Thoracic aorta (tissue), 2 donors: ENCODE measurements at places on chromosomes 5 and 9.
A peak's percentile ranks its signal among the peaks of the same experiment; 100 is the strongest.

- DNase-seq, result no peak
Measured at GRCh38 chr9:23777328-23777727, 48.7 kb downstream of the ELAVL2 start.

DNA sequence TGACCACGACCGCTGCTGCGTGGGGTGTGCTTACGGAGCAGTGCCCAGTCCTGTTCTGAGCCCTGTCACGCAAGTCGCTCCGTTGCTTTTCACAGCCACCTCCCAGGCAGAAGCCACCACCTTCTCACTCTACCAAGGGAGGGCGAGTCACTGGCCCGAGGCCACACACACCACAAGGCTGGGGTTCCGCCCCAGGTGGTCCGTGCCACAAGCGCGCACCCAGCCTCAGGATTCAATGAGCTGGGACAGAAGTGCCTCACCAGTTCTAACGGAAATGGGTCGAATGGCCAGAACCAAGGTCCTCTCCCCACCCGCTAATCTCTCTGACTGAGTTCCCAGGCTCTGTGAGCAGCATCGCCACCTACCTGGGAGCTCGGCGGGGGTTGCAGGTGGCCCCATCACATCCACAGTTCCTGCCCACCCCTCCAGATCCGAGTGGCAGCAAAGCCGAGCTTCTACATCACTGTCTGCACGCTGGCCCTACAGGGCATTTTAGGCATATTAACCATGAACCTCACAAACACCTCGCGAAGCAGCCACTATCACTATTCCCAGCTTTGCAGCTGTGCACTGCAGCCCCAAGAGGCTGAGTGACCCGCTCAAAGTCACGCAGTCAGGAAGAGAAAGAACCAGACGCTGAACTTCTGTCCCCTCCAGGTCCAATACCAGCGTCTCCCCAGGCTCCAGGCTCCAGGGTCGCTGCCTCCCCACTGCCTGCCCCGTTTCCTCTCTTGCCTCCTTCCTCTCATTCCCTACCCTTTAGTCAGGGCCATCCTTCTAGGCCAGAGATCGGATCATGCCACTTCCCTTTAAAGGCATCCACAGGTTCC, 92.1 kb upstream of the PHYKPL start:
- no peak for DNase-seq

GRCh38 chr9:89721176-89721700, 116.4 kb downstream of the GADD45G start:
- no peak for DNase-seq

- DNase-seq, result no peak
Measured at GRCh38 chr5:153896701-153897100, 142.0 kb downstream of the FAM114A2 start.

- no peak for DNase-seq
Measured at GRCh38 chr5:111229871-111230810, 6.0 kb downstream of the CAMK4 start.

GRCh38 chr9:131279196-131279862, 3.0 kb upstream of the FAM78A start:
- DNase-seq, result no peak

DNA sequence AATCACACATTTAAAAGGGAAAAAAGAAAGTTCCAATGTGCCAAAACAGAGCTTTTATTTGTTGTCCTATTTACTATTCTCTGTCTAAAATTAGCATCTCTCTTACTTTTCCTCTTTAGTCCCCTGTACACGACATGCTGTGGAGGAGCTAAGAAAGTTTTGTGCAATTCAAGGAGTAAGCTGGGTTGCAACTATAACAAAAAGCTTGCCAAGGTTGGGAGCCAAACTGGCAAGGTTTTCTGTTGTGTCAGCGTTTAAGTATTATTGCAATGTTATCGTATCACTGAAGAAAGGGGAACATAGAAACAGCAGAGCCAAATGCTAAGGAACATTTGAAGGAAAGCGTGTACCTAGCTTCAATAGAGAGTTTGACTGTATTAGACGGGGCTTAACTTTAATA, 680.8 kb downstream of the CETN3 start:
- DNase-seq, result peak; percentile 38

DNA sequence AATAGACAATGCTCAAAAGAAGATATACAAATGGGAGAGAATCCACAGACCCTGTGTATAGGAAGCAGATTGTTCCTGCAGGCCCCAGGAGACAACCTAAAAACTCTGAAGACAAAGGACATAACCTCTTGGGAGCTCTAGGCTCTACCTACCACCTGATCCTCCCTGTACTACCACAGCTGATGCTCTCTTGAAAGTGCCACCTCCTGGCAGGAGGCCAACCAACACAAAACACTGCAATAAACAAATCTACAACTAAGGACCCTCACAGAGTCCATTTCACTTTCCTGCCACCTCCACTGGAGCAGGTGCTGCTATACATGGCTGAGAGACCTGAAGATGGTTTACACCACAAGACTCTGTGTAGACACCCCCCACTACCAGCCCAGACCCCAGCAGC, 49.0 kb downstream of the STARD4 start:
- no peak for DNase-seq

- DNase-seq, result no peak
Measured at GRCh38 chr5:671459-672328, 21.5 kb downstream of the TPPP start.

DNA sequence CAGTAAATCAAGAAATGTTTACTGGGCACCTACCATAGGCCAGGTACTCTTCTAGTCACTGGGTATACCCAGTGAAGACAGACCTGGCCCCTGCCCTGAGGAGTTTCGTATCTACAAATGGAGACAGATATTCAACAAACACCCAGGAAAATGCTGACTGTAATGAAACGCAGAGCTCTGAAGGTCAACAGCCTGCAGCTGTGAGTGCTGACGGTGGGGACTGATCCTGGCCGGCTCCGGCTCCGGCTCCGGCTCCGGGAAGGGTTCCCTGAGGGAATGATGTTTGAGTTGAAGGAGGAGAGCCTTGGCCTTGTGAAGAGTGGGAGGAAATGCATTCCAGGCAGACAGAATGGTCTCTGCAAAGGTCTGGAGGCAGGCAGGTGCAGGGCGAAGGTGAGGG, 23.1 kb downstream of the FGFR4 start:
- DNase-seq, result no peak

DNA sequence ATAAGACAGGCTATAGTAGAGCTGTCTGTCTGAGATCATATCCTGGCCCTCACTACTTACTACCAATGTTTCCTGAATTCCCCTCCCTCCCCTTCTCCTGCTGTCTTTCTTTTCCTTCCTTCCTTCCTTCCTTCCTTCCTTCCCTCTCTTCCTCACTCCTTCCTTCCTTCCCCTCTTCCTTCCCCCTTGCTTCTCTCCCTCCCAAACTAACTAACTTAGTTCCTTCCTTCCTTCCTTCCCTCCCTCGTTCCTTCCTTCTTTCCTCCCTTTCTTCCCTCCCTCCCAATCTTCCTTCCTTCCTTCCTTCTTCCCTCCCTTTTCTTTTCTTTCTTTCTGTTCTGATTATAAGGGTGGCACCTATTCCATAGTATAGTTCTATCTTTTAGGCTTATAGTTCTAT, 150.0 kb upstream of the GDNF start:
- DNase-seq, result no peak

- no peak for DNase-seq
Measured at GRCh38 chr5:98110791-98111190, 662.7 kb upstream of the RGMB start.

DNA sequence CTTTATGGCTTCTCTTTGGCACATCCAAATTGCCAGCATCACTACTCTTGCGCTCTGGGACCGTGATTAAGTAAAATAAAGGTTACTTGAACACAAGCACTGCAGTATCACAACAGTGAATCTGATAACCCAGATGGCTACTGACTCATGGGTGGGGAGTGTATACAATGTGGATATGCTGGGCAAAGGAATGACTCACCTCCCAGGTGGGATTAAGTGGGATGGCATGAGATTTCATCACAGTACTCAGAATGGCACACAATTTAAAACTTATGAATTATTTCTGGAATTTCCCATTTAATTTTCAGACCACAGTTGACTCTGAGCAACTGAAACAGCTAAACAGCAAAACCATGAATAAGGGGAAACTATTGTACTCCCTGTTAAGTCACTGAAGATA, 4.3 kb downstream of the GFM2 start:
- DNase-seq, result no peak

DNA sequence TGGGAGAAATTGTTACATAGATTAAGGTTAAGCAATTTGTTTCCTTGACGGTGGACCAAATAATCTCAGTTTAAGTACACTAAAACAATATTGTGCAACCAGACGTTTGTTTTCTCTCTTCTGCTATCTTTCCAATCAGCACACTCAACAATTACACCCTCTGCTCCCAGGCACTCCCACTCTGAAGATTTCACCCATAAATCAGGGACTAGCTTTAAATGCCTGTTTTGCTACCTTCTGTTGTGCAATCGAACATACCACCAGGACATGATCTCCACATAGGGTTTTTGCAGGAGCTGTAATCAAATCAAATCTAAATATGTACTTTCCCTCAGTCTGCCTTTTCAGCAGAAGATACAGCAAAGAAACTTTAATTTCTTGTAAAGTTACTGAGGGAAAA, 405.8 kb upstream of the TLE4 start:
- no peak for DNase-seq

GRCh38 chr5:137649228-137649935, 86.5 kb downstream of the KLHL3 start:
- DNase-seq, result no peak

- no peak for DNase-seq
Measured at GRCh38 chr5:74136276-74136825, 504.2 kb downstream of the ENC1 start.

- no peak for DNase-seq
Measured at GRCh38 chr9:4792054-4792571, 631 bp upstream of the RCL1 start.

- no peak for DNase-seq
Measured at GRCh38 chr5:76467216-76467615, 64.1 kb downstream of the IQGAP2 start.

DNA sequence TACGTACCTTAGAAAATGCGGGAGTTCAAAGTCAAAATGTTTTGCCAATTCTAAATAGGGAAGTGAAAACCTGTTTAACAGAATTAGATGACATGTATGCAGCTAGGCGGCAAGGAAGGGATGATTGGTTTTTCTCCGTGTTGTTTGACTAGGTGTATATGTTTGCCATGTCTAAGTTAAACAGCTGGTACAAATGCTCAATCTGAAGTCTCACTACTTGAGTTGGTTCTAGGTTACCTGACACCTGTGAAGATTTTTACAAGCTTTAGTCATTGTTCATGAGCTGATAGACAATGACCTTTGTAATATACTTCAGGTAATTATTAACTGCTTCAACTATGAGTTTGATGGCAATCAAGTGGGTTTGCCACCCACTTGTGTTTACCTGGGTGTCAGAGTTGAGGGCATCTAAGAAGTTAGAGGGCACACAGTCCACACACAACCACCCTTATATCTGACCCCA, 74.3 kb downstream of the SLC44A1 start:
- DNase-seq, result no peak

GRCh38 chr9:136089697-136090045, 5.4 kb downstream of the NACC2 start:
- no peak for DNase-seq

DNA sequence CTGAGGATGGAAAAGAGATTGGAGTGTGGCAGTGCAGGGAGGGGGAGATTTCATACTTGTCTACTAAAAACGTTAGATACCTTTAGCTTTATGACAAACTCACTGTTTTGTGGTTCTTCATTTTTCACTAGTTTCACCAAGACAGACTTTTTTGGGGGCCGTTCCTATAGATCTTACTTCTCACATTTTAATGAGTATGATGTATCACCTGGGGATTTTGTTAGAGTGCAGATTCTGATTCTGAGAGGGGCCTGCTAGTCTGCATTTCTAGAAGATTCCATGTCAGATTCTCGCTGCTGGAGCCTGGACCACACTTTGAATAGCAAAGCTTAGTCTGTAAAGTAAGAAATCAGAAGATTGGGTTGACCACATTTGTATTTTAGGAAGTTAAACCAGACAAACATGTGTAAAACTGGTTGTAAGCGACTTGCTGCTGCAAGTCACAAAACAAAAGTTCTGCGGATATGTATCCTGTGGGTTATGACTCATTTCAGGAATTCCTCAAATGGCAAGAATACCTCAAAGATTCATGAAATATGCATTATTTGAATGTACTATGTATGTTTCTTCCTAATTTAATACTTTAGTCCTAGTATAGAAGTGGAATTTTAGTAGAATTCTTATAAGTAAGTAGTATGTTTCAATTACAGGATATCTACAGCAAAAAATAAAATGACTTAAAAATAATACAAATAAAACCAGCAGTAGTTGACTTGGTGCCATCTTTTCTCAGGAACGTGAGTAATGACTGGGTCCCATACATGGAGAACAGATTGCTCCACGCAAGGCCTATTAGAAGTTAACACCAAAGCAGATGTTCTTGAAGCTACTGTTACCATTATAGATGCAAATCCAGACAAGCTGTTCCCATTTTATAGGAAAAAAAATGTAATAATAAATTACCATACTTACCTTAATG, 27.8 kb downstream of the NFIL3 start:
- DNase-seq, result no peak

DNA sequence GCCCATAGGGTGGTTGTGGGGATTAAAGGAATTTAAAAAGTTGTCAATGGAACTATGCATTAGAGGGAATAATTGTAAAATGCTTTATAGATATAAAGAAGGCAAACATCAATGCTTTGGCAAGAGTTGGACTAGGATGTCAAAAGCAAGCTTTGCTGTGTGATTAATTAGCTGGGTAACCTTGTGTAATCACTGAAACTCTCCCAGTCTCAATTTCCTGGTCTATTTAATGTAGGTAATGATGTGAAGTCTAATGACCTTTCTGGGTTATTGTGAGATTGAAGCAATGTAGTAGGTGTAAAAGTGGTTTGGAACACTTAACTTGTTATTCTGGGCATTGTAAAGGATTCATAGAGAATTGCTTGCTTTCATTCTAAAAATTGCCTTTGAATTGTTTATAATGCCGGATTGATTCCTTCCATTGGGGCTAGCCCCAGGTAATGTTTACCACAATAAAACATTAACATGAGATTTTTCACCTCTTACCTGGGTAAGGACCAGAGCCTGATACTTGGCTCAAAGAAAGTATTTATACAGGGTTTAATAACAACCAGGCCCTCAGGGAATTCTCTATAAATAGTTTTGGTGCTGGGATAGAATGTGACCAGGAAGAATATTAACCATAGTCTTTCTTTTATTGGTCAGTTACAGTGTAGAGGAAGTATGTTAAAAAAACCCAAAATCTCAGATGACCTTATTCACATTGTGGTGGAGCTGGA, 30.0 kb upstream of the CLINT1 start:
- no peak for DNase-seq

DNA sequence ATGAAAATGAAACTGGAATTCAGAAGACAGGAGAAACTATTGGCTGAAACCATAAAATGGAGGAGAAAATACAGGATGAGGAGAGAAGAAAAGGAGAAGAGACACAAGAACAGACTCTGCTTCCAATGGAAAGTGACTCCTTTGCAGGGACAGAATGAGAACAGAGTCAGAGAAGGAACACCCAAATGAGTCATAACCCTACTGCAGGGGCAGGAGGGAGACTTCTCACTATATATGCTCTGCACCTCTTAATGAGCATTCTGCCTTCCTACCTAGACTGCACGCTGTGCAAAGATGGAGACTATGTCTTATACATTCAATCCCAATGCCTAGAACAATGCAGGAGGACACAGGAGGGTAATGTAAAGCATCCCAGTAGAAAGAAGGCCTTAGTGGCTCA, 2.1 kb downstream of the SAXO1 start:
- no peak for DNase-seq
